ENCODE measurements at places on chromosomes 1 and 21.

DNA sequence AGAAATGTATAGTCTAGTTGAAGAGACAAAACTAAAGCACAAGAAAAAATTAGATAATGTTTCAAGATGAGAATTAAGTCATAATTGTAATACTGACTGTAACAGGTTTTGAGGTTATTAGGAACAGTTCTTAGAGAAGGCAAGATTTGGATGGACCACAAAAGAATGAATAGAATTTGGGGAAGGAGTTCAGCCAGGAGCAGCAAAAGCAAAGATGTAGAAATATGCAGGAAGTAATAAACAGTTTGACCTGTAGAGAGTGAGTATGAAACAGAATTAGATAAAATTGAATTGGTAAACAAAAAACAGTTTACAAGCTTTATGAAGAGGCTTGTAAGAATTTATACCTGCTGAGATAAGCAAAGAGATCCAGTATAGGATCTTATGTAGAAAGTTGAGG lies 16.3 kb downstream of the VPS45 start:
- DNase-seq = no peak

- no peak for DNase-seq
Measured at GRCh38 chr1:183303901-183304300, 114.3 kb downstream of the NMNAT2 start.

- no peak for DNase-seq
Measured at GRCh38 chr1:197083474-197083873, 16.4 kb upstream of the F13B start.

DNA sequence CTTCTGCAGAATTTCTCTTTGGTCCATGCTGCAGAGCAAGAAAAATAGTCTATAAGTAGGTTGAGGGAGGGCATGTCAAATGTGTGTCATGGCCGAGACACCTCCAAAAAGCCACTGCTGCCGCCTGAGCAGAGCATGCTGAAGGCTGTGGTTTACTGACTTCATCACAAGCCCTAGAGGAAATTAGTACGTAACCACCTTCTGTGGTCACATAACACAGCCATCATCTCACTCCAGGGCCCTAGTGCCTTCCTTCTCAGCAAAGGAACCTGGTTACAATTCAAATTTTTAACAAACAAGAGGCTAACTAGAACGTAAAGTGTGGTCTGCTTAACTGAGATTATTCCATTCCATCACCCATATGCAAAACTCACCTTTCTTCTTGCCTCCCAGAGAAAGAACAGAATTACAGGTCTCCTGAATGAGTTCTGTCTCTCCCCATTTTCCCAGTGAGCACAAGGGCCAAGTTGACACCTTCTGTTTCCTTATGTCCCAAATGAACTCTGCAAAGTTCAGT lies at the start of gene PTPN22:
Gene PTPN22 (minus strand): TSS at position 116 of the 517 bp plus-strand sequence.
- peak; percentile 69 for DNase-seq

DNA sequence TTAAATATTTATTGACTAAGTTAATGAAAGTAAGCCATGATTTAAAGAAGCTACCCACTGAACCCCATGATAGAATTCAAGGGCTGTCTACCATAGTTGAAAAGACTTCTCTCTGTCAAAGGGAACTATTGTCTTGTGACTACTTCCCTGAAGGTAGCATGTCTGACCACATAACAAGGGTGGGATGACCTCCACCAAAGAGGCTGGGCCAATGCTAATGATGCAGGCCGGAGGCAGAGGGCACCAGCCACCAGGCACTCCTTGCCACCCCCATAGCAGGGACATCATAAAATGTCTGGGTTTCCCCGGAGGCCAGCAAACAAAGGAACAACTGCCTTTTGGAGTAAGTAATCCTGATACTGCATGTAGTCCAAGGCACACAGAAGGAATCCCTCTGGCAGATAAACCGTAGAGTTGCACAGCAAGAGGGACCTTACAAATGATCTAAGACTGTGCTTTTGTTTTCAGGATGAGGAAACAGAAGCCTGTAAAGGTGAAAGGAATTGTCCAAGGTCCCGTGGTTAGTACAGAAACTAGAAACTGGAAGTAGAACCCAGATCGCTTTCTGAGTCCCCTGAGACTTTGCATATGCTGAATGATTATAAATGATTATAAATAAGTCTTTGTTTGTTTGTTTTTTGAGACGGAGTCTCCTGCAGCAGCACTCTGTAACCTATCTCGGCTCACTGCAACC lies 33.5 kb upstream of the ITPKB start:
- DNase-seq = no peak

- DNase-seq = no peak
Measured at GRCh38 chr21:35072557-35072956, 23.5 kb upstream of the RUNX1 start.

DNA sequence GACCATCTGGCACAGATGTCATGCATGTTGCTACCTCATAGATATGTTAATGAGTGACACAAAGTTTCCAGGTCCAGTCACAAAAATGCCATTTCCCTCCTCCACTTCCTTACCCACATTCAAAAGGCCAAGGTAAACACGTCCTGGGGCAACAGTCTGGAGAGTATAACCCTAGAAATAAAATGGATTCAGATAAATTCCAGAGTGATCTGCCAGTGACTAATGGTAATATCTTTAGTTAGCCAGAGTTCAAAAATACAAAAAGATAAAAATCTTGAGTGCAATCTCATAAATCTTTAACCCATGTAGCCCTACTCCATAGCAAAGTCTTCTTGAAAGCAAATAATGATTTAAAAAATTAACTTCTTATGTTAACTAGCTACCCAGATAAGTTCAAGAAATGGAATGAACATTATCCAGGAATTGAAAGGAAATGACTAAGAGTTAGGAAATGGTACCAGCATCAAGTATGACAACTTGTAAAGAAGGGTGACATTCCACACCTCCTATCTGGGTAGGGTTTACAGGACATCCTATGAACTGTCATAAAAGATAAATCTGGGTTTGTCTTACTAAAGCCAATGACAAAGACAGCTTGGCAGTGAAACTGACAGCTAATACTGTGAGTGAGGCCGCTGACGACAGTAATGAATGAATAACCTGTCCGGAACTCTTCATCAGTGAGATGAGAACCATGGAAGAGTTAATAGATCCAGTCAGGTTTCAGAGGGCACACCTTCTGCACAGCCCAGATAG lies 18.1 kb downstream of the RGS2 start:
- no peak for DNase-seq

DNA sequence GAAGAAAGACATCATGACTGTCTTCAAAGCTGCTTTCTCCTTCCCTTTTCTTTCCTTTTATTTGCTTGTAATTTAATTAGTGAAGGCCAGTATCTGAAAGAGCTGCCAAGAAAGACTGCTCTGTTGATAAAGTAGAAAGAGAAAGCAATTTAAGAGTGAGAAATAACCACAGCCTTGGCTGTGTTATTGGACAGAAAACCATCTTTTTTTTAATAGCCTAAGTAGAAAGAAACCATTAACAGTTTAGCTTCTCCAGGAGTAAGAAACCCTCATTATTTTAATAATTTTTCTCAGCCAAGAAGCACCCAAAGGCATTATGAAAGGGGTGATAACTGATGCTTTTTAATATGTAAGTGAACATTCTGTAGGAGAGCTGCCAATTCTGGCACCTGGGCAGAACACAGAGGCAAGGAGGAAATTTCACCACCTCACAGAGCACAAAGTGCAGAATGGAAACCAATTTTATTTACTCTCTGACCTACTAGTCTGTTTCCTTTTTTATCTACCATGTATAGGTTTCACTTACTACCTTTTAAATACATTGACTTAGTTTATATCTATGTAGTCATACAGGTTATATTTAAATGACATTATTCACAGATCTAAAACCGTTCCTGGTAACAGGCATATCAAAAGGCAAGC lies 703.2 kb downstream of the MRPL39 start:
- DNase-seq = no peak

All from stimulated activated CD8-positive, alpha-beta memory T cell treated with anti-CD3 and anti-CD28 coated beads, Interleukin-2, amount 100 ng/mL, for 1 hour (primary cell).